Thoracic aorta (tissue), 2 donors: ENCODE measurements at places on chromosomes 7 and 10. TPM values are rescaled to one million over a fixed set of nuclear protein-coding genes. Genes with fewer than 3 reads are reported as not detected.

LRRTM3 gene
- not detected for total RNA-seq

AMZ1 gene
- total RNA-seq: 3.7 TPM

ATRNL1 gene
- 24.6 TPM for total RNA-seq

- no peak for DNase-seq
These were observed 468.8 kb upstream of the NRP1 start for GRCh38 chr10:33803248-33803647.

WDR11 gene
- 51.3 TPM for total RNA-seq

DNA sequence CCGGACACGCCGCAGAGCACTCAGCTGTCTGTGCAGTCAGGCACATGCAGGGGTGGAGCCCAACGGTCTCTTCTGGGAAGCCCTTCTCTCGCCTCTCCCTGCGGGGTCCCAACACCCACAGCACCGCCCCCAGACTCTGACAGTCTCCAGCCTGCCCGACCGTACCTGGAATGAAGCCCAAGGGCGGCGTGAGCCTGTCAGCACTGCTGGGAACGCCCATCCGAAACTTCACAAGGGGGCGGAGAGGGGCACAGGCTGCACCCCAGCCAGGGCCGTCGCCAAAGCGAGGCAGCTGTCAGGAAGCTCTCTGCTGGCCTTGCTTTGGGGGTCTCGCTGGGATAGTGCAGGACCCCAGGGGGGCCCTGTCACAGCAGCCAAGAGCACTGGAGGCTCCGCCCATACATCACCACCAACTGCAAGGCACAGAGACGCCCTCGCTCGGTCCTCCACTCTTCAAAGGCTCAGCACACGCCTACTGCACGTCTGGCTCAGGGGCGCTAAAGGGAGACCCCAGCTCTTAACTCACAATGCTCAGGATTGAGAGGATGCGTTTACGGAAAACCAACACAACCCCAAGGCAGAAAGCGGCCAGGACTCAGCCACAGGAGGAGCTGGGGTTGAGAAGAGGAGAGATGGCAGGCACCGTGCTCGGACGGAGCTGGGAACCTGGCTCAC is 30.9 kb downstream of the MAD1L1 start:
- no peak for DNase-seq

WASL gene
- 37.2 TPM for total RNA-seq

DNA sequence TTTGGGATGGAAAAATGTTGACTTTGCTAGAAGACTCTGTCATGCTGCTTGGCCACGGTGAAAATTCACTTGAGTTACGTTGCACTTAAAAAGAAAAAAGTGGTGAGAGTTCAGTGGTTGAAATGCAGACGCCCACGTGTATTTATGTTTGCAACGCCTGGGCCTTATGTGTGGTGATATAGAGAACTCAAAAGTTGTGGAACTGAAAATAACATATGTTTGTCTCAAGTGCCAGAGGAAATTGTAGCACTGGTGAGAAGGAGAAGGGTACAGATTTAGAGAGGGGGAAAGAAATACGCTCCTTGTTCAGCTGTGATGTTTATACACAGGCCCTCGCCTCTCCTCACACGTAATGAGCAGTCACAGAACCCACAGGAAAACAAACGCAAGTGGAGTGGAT is 73.6 kb downstream of the EMX2 start:
- no peak for DNase-seq

DNA sequence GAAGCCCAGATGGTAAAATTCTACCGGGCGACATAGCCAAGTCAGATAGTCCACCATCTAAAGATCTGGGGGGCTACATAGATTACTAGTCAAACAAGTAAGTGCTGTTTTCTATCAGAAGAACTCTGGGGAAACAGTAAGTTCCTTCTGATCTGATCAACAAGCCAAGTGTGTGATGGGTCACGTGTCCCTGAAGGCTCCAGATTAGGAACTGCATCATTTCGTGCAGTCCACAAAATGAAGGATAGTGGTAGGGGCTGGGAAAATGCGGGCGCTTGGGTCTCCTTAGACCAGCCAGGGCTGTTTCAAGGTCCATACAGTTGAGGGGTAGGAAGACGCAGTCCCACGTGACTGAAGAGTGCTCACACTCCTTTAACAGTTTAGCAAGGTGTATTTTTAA is 1.8 kb upstream of the CHN2 start:
- DNase-seq: no peak
